Purkinje cell (primary cell): ENCODE measurements at places on chromosomes 13 and 19. TPM values are rescaled to one million over a fixed set of nuclear protein-coding genes. Genes with fewer than 3 reads are reported as not detected.

Gene FFAR2
- not detected in 2 replicates for polyA plus RNA-seq

Gene ZNF701
- 2.8 and 6.1 TPM in 2 replicates for polyA plus RNA-seq

Gene PRKCSH
- 13.8 and 37.1 TPM in 2 replicates for polyA plus RNA-seq

Gene CNN1
- not detected in 2 replicates for polyA plus RNA-seq

Gene ZNF296
- polyA plus RNA-seq: 0.15 TPM in 1 of 2 replicates, not detected in the other
